ENCODE measurements at places on chromosomes 2 and 18.

- no peak for DNase-seq
Measured at GRCh38 chr18:69239849-69240674, 160.6 kb upstream of the DOK6 start.

DNA sequence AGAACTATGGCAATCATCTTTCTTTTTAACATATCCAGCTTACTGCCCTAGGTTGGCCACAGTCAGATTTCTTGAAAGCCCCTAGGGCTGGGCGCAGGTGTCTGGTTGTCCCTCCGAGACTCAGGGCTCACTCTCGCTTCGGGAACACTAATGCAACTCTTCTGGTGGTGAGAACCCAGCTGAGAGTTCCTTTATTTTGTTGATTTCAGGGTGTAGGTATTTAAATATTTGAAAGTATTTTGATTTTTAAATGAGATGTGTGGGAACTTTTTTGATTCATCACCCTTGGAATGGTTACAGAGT, 40.7 kb downstream of the INPP4A start:
- DNase-seq: no peak

GRCh38 chr2:144500563-144500962, 19.4 kb downstream of the ZEB2 start:
- DNase-seq: no peak

GRCh38 chr18:42891705-42892104, 223.8 kb downstream of the RIT2 start:
- no peak for DNase-seq

GRCh38 chr2:234291765-234292204, 205.1 kb downstream of the ARL4C start:
- DNase-seq: peak; percentile 38

DNA sequence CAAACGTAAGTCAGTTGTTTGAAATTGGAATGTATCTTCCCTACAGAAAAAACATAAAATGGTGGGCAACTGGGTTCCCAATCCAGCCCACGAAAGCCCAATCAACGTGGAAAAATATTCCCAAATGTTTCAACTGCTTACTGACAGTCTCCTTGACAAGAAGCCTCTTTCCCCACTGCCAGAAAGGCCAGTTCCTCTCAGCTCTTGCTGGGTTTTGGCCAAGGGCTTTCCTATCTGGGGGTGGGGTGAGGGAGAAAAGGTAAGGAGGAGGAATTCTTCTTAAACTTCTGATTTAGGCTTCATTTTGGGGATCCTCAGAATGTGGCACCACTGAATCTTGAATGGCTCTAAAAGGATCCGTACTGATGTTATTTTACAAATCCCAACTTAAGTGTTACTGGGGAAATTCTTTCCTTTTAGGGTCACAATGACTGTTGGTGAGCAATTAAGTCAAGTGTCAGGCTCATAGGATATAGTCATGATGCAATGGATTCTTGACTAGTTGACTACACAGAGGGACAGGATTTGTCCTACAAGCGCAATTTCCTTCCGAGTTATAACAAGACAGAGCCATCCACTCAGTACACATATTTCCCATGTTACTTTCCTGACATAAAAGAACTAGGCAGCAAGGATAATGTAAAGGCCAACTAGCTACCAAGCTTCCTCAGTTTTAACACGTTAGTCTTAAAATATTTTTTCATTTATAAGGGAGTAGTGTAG, 73.6 kb downstream of the SPRED2 start:
- no peak for DNase-seq

All from NCI-H510A (cell line).